ENCODE measurements at places on chromosomes 7 and 10.

DNA sequence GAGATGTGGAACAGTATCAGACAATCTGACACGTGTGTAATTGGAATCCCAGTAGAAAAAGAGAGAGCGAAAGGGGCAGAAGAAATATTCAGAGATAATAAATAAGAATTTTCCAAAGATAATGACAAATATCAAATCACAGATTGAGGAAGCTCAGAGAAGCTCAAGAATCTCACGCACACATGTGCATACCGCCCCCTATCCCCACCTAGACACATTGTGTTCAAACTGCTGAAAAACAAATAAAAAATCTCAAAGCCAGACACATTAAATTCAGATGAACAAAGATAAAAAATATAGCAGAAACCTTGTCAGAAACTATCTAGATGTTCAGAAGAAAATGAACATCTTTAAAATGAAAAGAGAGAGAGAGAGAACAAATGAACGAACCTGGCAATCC lies 17.2 kb downstream of the SFR1 start:
- no peak for DNase-seq

GRCh38 chr7:24802300-24802699 lies 45.0 kb upstream of the GSDME start:
- no peak for DNase-seq

DNA sequence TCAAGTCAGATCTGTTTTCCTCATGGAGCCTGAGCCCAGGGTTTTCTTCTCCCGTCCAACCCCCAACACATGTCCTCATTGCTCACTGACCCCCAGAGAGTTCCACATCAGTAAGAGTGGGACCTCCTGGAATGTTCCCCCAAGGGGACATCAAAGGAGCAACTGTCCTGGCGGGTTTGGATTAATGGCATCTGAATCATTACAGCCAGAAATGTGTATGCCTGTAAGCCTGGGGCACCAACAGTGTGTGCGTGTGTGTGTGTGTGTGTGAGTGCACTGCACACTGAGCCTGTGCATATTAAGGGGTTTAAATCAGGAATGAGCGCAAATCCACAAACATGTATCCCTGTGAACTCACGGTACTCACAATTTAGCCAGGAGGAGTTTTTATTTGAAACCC lies 222.3 kb downstream of the PLXNA4 start:
- DNase-seq: peak; percentile 16

DNA sequence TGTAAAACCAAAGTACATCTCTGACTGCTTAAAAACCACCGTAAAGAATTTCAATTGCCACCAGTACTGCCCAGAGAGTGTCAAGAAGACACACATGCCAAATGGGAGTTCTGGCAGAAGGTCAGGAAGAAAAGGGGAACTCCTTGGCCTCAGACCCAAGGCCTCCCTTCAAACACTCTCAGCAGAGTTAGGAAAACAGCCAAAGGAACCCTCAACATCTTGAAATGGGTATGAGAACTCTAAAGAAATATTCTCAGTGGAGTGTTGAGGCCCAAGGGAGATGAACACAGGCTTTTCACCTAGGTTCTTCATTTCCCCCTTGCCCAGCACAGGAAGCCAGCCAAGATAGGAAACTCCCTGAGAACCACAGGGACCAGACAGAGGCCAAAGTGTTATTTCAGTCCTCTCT lies 96.1 kb upstream of the ASAH2 start:
- no peak for DNase-seq

GRCh38 chr7:125173571-125173970 lies 243.9 kb upstream of the POT1 start:
- no peak for DNase-seq

GRCh38 chr10:29895456-29895855 lies 163.9 kb downstream of the JCAD start:
- peak; percentile 68 for DNase-seq

DNA sequence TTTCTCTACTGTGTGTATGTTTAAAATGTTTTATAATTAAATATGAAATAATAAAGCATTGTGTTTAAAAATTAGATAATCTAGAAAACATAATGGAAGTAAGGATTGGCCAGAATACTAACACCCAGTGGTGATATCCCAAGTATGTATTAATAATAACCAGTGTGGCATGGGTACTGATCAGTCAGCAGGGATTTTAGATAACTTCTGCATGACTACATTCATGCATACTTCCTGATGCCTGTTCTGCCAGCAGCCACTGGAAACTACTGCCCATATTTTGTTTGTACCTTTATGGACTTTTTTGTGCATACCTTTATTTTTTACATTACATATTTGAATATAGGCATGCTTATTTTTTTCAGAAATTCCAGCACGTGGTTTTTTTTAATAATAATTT lies 156.6 kb upstream of the TMEM196 start:
- DNase-seq: no peak

Data from muscle of back (tissue), 13 donors.